ENCODE measurements at places on chromosomes 16 and 17. TPM values are rescaled to one million over a fixed set of nuclear protein-coding genes. Genes with fewer than 3 reads are reported as not detected.

DNA sequence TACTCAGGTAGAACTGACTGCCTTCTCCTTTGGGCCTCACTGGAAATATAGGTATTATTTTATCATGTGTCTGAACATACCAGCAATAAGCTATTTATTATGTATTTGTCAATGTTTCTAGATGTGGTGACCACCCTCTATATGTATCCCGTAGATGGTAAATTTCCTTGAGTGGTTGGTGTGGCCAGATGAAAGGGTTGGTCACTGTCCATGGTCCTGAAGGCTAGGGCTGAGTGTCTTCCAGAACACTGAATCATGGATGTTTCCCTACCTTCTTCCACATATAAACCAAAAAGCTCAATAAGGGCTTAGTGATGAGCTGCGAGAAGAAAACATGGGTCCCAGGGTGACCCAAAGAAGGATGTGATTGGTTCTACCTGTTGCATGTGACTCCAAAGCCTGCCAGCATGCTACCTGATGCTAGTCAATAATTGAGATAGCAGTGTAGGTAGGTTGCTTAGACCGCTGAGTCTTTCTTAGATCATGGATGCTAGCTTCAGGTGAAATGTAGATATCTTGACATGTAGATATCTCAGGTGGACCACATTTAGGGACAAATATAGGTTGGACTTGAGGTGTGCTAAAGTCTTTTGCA is 150.3 kb downstream of the ASIC2 start:
- peak; percentile 48 for DNase-seq

DNA sequence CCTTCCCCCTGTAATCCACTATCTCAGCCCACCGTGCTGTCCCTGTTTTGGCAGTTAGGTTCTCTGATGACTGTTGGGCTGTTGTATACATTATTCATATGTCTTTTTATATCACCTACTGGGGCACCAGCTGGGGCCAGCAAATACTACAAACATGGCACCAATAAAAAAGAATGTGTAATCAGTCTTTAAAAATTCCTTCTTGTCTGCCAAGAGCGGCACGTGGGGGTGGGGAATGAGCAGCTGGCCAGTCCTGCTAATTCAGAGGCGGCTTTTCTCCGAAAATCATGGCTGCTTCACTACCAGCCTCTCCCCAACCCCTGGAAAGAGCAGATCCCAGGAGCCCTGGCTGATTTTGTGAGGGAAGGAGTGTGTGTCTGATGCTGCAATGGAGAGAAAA is 77.7 kb upstream of the EEF2KMT start:
- no peak for DNase-seq

DNA sequence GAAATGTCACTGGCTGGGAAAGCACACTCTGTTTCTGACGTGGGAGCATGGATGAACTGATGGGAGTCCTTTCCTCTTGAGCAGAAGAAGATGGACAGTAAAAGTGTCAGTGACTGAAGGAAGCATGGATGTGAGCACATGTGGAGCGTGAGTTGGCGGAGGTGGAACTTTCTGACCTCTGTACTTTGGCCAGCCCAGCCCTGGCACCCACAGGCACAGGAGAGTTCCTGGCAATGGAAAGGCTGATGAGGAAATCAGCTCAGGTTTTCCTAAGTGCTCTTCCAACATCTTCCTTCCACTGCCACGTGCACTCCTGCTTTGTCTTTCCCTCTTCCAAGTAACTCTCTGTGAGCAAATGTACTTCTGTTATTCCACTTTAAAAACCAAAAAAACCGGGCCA is 276.8 kb downstream of the NTN1 start:
- no peak for DNase-seq

- peak; percentile 81 for DNase-seq
Observed at GRCh38 chr17:75087558-75088453, at the start of gene SLC16A5. SLC16A5 (plus strand) TSS chr17:75087954; CDS start chr17:75093637, 5,683 bp downstream.

- DNase-seq = no peak
Observed at GRCh38 chr16:78176435-78176834, 77.0 kb downstream of the WWOX start.

The SKAP1 gene
- 1.0 TPM for total RNA-seq

The MLX gene
- 26.8 TPM for total RNA-seq

The NECAB2 gene
- 4.6 TPM for total RNA-seq

The SOX9 gene
- 219 TPM for total RNA-seq
